ENCODE measurements at places on chromosomes 5 and 9. TPM values are rescaled to one million over a fixed set of nuclear protein-coding genes. Genes with fewer than 3 reads are reported as not detected.

Gene CATSPER3
- polyA plus RNA-seq: not detected

Gene OBP2B
- polyA plus RNA-seq: not detected

Gene CTSL
- 0.49 TPM for polyA plus RNA-seq

Gene KIF24
- not detected for polyA plus RNA-seq

Gene LHX6
- not detected for polyA plus RNA-seq

Gene PCDHB5
- polyA plus RNA-seq: not detected

Gene ST8SIA4
- polyA plus RNA-seq: 19.2 TPM

Gene ADRA1B
- not detected for polyA plus RNA-seq

Gene GCNT4
- not detected for polyA plus RNA-seq

Gene SPACA9
- 1.6 TPM for polyA plus RNA-seq

Gene DMRTA1
- polyA plus RNA-seq: not detected

Gene ABO
- polyA plus RNA-seq: 0.03 TPM

Gene APBA1
- polyA plus RNA-seq: not detected

Gene TBC1D13
- polyA plus RNA-seq: 30.7 TPM

Gene UNC13B
- not detected for polyA plus RNA-seq

Gene NR5A1
- polyA plus RNA-seq: not detected

Gene SLCO6A1
- polyA plus RNA-seq: not detected

Gene COL23A1
- polyA plus RNA-seq: 0.78 TPM

Gene SPATA6L
- polyA plus RNA-seq: 0.49 TPM

Gene MCTP1
- 1.4 TPM for polyA plus RNA-seq

Gene GAPT
- 5.7 TPM for polyA plus RNA-seq

Gene BRINP1
- not detected for polyA plus RNA-seq

Gene SMIM3
- 21.7 TPM for polyA plus RNA-seq

Gene C9
- not detected for polyA plus RNA-seq

Gene MLANA
- polyA plus RNA-seq: 0.27 TPM

Gene PCDHB7
- polyA plus RNA-seq: not detected

Gene CAMK4
- 0.86 TPM for polyA plus RNA-seq

Gene BHMT2
- polyA plus RNA-seq: not detected

Gene AQP3
- polyA plus RNA-seq: 5.4 TPM

Gene VLDLR
- 0.84 TPM for polyA plus RNA-seq

Gene TIMD4
- 0.43 TPM for polyA plus RNA-seq

Gene ABCA1
- 0.09 TPM for polyA plus RNA-seq

Gene PCA3
- not detected for polyA plus RNA-seq

Gene PRRT1B
- not detected for polyA plus RNA-seq
